ENCODE measurements at places on chromosomes 5 and 9. TPM values are rescaled to one million over a fixed set of nuclear protein-coding genes. Genes with fewer than 3 reads are reported as not detected.

Gene WNT8A
- total RNA-seq, result not detected

Gene PHF24
- total RNA-seq, result 0.13 TPM

Gene CAPSL
- not detected for total RNA-seq

Gene ARL14EPL
- total RNA-seq, result not detected

Gene ZNF483
- 1.3 TPM for total RNA-seq

Gene MARVELD2
- total RNA-seq, result 1.3 TPM

Gene OTULINL
- total RNA-seq, result not detected

Gene RASGEF1C
- total RNA-seq, result not detected

Gene MYORG
- total RNA-seq, result 0.92 TPM

Gene NUTM2G
- total RNA-seq, result not detected

Gene PRLR
- under 0.01 TPM for total RNA-seq

Gene MEIKIN
- 0.06 TPM for total RNA-seq

Gene PCDHB9
- 0.44 TPM for total RNA-seq

Gene NR5A1
- not detected for total RNA-seq

Gene SLC6A18
- total RNA-seq, result not detected

Gene PTCD2
- 8.3 TPM for total RNA-seq

Gene ENHO
- not detected for total RNA-seq

Gene GNA14
- total RNA-seq, result 4.4 TPM

Gene KIF12
- total RNA-seq, result not detected

Gene MLANA
- total RNA-seq, result not detected

Gene KCNV2
- not detected for total RNA-seq

Gene PCDHA7
- total RNA-seq, result 0.13 TPM

Gene CSNK1G3
- 33.3 TPM for total RNA-seq

Gene CDO1
- 7.4 TPM for total RNA-seq

Gene SH3RF2
- 1.8 TPM for total RNA-seq

Gene BNIP1
- 17.4 TPM for total RNA-seq

Gene RBM18
- total RNA-seq, result 8.7 TPM

Gene HINT1
- 192 TPM for total RNA-seq

Gene TLX3
- total RNA-seq, result not detected

Gene NCS1
- 33.2 TPM for total RNA-seq

All from aortic smooth muscle cell (primary cell).